A549 treated with RU486 at 1 μM for 4 hours (cell line): ENCODE measurements at places on chromosomes 11 and 22. TPM values are rescaled to one million over a fixed set of nuclear protein-coding genes. Genes with fewer than 3 reads are reported as not detected.

TPBGL gene
- total RNA-seq: 0.15 to 0.23 TPM (median 0.19 TPM) in 5 replicates

KLHDC7B gene
- 0.03 TPM in 2 of 5 replicates, not detected in the others for total RNA-seq

SRRD gene
- total RNA-seq: 19.5 to 34.3 TPM (median 23.7 TPM) in 5 replicates

SYCE3 gene
- 0.56 to 0.66 TPM (median 0.58 TPM) in 3 of 5 replicates, not detected in the others for total RNA-seq

KRTAP5-10 gene
- total RNA-seq: not detected in 5 replicates

BIK gene
- 0.79 to 1.9 TPM (median 1.3 TPM) in 5 replicates for total RNA-seq

ALKBH8 gene
- 5.7 to 10.8 TPM (median 8.3 TPM) in 5 replicates for total RNA-seq

OR52H1 gene
- total RNA-seq: not detected in 5 replicates

IMMP1L gene
- total RNA-seq: 25.7 to 50.0 TPM (median 34.5 TPM) in 5 replicates

GAL3ST3 gene
- total RNA-seq: not detected in 5 replicates

FXYD6 gene
- total RNA-seq: 0.14 to 0.43 TPM (median 0.28 TPM) in 5 replicates

PAX6 gene
- total RNA-seq: 0.90 to 2.3 TPM (median 1.5 TPM) in 5 replicates

OR4D5 gene
- not detected in 5 replicates for total RNA-seq

RAG2 gene
- not detected in 5 replicates for total RNA-seq

OLFML1 gene
- 0.18 TPM in 1 of 5 replicates, not detected in the others for total RNA-seq

OR52N4 gene
- not detected in 5 replicates for total RNA-seq

TTC36 gene
- total RNA-seq: not detected in 5 replicates

DERL3 gene
- 0.36 to 1.3 TPM (median 0.61 TPM) in 5 replicates for total RNA-seq
